NCI-H1105 (cell line): ENCODE measurements at places on chromosomes 1 and 21.

GRCh38 chr1:155010211-155010918 lies 7.8 kb downstream of the ZBTB7B start:
- no peak for DNase-seq

GRCh38 chr21:18499761-18500376 lies 96.3 kb upstream of the TMPRSS15 start:
- peak; percentile 54 for DNase-seq

GRCh38 chr1:107430540-107431228 lies 289.8 kb downstream of the NTNG1 start:
- DNase-seq, result no peak

DNA sequence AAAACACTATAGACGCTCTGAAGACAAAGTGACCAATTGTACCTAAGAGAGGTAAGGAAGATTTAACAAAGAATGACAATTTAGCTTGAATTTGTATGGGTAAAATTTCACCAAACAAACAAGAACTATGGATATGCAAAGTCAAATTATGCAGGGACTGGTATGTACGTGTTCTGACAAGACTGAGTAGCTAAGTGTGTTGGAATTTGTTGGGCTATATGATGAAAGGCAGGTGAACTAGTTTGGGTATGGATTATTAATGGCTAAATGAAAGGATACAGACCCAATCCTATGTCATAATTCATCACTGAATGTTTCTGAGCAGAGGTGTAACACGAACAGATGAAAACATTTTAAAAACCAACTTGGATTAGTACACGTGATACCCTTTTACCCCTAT lies 7.6 kb downstream of the DNTTIP2 start:
- no peak for DNase-seq

- DNase-seq, result peak; percentile 45
Measured at GRCh38 chr1:13892671-13893325, 192.8 kb downstream of the PRDM2 start.

GRCh38 chr21:25963181-25963580 lies 207.4 kb downstream of the APP start:
- no peak for DNase-seq
